ENCODE measurements at places on chromosomes 13 and 19.

DNA sequence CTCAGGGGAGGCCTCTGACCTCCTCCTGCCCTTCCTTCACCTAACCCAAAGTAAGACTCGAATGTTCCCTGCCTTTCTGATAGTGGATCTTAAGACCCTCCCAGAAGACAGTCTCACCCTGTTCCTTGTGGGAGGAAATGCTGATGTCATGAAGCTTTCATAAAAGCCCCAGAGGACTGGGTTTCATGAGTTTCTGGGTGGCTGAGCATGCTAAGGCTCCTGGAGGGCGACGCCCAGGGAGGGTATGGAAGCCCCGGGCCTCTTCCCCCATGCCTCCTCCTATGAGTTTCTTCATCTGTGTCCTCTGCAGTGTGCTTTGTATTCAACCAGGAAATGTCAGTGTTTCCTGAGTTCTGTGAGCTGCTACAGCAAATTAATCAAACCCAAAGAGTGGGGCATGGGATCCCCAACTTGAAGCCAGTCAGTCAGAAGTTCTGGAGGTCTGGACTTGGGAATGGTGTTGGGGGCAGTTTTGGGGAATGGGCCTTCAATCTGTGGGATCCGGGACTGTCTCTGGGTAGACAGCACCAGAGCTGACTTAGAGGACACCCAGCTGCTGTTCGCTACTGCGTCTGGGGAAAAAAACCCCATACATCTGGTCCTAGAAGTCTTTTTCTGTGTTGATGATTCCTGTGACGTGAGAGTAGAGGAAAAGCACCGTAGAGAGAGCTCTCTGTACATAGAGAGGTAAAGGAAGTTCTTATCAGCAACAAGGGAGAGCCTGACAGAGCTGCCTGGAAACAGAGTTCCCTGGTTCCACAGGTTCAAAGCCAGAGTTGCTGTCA lies 2.0 kb upstream of the LILRB2 start:
- no peak for DNase-seq

- no peak for DNase-seq
Measured at GRCh38 chr19:36225219-36225892, 10.4 kb downstream of the ZNF146 start.

- no peak for DNase-seq
Measured at GRCh38 chr13:113825841-113826240, 38.0 kb downstream of the GAS6 start.

- DNase-seq = no peak
Measured at GRCh38 chr13:108686027-108686426, 56.6 kb downstream of the MYO16 start.

GRCh38 chr19:38034492-38034860 lies 127.5 kb downstream of the SIPA1L3 start:
- DNase-seq = peak; percentile 81

DNA sequence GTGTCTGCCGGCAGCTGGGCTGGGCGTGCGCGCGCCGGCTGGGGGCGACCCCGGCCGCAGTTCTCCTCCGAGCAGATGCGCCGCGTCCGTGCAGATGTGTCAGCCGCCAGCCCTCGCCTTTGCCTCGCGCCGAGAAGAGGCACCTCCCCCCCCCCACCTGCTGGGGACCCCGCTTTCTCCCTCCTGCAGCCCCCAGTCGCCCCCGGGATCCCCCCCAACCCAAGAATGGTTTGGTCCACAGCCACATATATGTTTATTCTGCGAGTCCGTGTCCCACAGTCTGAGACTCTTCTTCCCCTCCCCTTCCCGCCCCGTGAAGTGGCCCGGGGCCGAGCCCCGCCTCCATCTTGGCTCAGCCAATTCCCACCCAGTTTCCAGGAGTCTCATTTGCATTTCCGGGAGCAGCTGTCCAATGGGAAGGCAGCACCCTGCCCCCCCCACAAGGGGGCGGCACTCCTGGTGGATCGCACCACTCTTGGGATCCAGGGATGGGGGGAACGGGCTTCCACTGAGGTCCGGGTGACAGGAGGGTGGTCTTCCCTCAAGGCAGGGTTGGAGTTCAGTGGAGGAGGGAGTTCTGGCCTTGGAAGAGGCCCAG lies 8.6 kb downstream of the ISOC2 start:
- DNase-seq = peak; percentile 88

- no peak for DNase-seq
Measured at GRCh38 chr19:1813192-1814182, 1.4 kb upstream of the ATP8B3 start.

DNA sequence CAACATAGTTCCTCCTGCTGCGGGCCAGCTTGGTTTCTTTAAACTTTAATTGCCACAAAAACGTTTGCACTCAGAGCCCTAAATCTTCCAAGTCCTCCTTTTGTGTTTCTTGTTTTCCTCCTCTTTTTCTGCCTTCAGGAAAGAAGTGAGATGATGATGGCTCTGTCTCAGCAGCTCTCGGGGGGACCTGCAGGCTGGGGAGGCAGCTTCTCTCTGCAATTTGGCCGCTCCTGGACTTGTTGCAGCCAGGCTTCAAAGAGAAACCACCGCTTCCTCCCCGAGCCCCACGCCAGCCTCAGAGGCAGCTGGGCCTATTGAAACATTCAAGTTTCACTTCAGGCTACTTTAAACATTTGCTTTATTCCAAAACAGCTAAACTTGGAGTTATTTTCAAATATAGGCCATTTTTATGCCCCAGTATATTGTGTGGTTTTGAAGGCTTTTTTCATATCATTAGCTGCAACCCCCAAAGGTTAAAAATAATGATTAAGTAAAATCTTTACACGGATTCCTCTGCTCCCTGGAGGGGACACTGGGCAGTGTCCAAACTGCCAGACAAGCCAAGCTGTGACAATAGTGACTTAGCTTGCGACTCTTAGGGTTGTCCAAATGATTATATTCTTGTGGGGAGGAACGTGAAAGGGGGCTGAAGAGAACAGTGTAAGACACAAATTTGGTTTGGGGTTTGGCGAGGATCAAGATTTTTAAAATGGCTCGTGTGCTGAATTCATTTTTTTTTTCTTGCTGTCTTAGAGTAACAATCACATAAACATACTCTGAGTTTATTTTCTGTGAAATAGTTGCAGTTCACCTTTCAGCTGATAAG lies 330.8 kb downstream of the DLEU7 start:
- DNase-seq = peak; percentile 95

GRCh38 chr13:53201454-53202225 lies 173.0 kb downstream of the OLFM4 start:
- no peak for DNase-seq

DNA sequence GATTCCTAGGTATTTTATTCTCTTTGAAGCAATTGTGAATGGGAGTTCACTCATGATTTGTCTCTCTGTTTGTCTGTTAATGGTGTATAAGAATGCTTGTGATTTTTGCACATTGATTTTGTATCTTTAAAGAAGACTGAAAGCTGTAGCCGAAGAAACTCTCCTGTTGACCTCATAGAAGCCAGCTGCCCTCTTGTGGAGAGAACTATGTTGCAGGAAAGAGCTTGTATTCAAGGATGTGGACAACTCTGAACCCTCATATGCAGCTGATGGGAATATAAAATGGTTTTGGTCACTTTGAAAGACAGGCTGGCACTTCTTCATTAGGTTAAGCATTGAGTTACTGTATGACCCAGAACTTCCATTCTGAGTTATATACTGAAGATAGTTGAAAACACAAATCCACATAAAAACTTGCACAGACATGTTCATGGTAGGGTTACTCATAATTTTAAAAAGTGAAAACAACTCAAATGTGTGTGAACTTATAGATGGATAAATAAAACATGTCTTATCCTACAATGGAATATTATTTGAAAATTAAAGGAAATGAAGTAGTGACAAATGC lies 65.8 kb upstream of the SLITRK6 start:
- peak; percentile 87 for DNase-seq

DNA sequence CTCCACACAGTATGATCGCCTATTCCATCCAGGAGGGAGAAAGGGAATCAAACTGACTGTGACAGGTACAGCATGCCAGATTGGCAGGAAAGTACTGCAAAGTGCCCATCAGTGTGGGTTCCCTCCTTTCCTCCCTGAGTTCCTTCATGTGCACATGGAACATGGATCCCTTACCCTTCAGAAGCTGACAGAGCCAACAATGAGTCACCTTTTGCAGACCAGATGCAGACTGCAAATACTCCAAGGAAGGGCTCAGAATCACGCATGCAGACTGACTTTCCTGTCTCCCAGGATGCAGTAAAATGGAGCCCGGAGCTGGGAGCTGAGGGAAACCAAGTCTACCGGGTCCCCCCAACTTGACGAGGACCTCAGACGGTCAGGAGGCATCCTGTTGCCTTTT lies 41.8 kb downstream of the SACS start:
- DNase-seq = peak; percentile 35

DNA sequence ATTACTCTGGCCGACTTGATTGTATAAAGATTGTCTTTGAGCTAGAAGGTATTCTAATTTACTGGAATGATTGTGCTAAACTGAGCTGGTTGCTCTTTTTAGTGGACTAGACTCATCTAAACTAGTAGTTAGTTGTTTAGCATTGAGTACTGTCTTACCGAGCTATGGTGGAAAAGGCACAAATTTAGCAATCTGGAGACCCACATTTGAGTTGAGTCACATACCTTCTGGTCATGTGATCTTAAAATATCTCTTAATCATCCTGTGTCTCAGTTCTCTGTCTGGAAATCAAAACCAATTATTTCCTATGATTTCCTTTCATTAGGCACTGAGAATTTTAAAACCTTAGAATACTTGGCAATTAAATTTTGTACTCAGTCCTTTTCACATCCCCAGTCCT lies 349.5 kb downstream of the IRS2 start:
- DNase-seq = no peak

GRCh38 chr13:81686877-81687276 lies 1346.0 kb upstream of the SPRY2 start:
- no peak for DNase-seq

DNA sequence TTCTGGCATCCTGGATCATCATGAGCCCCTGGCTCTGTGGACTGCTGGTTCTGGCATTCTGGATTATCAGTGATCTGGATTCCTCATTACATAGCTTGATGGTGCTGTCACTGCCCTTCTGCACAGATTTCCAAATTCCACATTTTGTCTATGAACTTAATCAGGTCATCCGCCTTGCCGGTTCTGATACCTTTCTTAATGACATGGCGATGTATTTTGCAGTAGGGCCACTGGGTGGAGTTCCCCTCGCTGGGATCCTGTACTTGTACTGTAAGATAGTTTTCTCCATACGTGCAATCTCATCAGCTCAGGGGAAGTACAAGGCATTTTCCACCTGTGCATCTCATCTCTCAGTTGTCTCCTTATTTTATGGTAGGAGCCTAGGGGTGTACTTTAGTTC lies 24.4 kb upstream of the OR7C2 start:
- DNase-seq = peak; percentile 50

DNA sequence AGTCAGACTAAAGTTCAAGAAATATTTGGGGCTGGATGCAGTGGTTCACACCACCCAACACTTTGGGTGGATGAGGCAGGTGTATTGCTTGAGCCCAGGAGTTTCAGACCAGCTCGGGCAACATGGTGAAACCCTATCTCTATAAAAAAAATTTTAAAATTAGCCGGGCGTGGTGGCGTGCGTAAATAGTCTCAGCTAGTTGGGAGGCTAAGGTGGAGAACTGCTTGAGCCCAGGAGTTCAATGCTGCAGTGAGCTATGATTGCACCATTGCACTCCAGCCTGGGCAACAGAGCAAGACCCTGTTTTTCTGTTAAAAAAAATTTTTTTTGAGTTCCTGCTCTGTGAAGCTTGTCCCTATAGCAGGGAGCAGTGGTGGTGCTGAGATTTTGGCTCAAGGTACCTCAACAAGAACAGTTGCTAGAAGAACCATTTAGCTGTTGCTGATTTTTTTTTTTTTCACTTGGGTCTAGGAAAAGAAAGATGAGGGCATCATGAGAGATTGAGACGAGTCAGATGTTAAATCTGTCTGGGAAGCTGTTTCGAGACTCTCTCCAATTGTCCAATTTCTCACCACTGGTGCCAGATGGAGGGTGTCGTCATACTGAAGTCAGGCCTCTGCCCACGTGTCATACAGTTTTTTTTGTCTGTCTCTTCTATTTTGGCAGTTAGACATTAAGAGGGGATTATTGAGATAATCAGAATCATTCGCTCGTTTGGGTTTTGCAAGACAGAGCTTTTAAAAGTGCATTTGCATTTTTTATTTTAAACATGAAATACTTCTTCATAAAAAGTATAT lies 3.7 kb downstream of the SLC25A42 start:
- DNase-seq = peak; percentile 67

GRCh38 chr13:28041501-28041900 lies 53.0 kb upstream of the URAD start:
- no peak for DNase-seq

DNA sequence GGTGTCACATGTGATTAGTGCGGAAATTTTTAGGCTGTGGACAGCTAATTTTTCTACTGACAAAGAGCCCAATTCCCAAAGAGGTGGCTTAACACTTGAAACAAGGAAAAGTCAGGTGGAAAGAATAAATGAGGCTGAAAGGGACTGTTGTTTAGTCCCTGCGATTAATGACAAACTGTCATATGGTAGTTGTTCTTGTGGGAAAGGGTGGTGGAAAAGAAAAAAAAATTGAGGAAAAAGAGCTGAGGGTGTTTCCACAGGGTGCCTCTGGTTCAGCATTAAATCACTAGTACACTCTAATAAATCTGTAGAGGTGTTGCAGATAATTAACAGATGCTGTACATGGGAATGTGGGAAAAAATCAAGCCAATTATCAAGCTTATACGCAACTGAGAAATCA lies 300.7 kb downstream of the DNAJC15 start:
- DNase-seq = no peak

- no peak for DNase-seq
Measured at GRCh38 chr19:58154287-58154678, 3.7 kb upstream of the ZNF329 start.

DNA sequence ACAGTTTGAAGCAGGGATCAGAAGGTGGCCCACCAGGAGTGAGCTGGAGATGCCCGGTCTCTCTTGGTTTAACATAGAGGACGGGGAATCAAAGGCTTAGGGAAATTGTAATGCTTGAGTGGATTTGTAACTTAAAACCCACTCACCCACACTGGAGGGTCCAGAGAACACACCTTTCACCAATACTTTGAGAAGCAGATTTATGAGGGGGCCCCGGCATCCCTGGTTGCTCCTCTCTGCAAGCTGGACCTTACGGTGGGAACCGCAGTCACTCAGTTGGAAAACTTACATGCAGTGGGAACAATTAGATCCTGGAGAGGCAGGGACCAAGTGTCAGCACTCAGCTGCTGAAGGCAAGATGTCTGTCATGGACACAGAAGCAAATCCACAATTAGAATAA lies 20.5 kb downstream of the PPP5C start:
- no peak for DNase-seq

GRCh38 chr13:110665491-110666254 lies 40.2 kb downstream of the CARS2 start:
- DNase-seq = no peak

DNA sequence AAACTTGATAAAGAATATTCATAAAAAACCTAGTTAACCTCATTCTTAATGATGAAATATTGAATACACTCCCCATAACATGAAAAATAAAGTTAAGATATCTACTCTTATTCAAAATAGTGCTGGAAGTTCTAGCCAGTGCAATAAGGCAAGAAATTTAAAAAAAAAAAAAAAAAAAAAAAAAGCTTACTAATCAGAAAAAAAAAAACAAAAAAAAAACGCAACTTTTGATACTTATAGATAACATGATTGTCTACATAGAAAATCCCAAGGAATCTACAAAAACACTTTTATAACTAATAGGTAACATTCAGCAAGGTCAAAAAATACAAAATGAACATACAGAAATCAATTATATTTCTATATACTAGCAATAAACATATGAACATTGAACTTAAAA lies 515.6 kb downstream of the UQCRFS1 start:
- DNase-seq = no peak

All from Karpas-422 (cell line).